ENCODE measurements at places on chromosomes 12 and 14. TPM values are rescaled to one million over a fixed set of nuclear protein-coding genes. Genes with fewer than 3 reads are reported as not detected.

Gene SLC7A7
- 1.4 TPM for polyA plus RNA-seq

- no peaks in the 10 kb centered on the region for H3K36me3 ChIP-seq
- peaks cover 70% of the 10 kb centered on the region for H3K4me1 ChIP-seq
- H3K4me3 ChIP-seq = no peak overlapping the region
- DNase-seq = peak; percentile 35
- H3K27me3 ChIP-seq = no peaks in the 10 kb centered on the region
Observed at GRCh38 chr12:52190860-52191729, 719 bp downstream of the KRT80 start.

Gene DPF3
- 30.5 TPM for polyA plus RNA-seq

Gene CLEC4C
- not detected for polyA plus RNA-seq
